Stimulated activated CD8-positive, alpha-beta memory T cell treated with anti-CD3 and anti-CD28 coated beads, Interleukin-12 subunit alpha, Interleukin-12 subunit beta, amount 100 ng/mL, for 4 hours (primary cell): ENCODE measurements at places on chromosomes 2 and 18.
A peak's percentile ranks its signal among the peaks of the same experiment; 100 is the strongest.

GRCh38 chr18:30113454-30113853, 929.1 kb downstream of the DSC3 start:
- DNase-seq: no peak

GRCh38 chr2:239767021-239767905, 257.9 kb downstream of the NDUFA10 start:
- DNase-seq: no peak

DNA sequence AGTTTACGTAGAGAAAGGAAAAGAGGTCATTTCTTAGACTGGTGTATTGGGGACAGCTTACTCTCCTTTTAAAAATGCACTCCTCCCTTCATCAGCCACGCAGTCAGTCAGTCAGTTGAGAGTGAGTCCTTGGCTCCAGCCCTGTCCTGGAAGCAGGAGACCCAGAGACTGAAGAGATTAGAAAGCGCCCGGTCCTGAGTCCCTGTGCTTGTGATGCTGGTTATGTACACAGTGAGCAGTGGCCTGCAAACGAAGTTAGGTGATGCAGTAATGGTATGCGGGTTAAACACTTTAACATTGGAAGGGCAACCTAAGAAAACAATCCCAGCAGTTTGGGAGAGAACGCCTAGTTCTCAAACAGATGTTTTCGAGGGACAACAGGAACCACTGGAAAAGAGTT, 6.3 kb upstream of the ASB1 start:
- DNase-seq: no peak

GRCh38 chr2:100921685-100922161, 80.4 kb upstream of the RPL31 start:
- no peak for DNase-seq

DNA sequence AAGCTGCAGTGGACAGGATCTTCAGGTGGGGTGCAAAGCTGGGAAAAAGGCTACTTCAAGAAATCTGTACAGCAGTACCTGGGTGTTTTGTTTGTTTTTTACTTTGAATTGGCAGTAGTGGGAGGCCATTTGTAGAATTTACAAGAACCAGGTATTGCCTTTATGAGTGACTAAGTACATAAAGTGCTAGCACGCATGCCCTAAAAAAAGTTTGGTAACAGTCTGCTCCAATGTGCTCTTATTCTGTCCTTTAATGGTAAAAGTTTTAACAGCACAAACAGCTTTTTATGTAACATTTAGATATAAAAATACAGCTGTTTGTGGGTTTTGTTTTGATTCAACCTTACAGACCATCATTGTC, 17.2 kb downstream of the REV1 start:
- no peak for DNase-seq

DNA sequence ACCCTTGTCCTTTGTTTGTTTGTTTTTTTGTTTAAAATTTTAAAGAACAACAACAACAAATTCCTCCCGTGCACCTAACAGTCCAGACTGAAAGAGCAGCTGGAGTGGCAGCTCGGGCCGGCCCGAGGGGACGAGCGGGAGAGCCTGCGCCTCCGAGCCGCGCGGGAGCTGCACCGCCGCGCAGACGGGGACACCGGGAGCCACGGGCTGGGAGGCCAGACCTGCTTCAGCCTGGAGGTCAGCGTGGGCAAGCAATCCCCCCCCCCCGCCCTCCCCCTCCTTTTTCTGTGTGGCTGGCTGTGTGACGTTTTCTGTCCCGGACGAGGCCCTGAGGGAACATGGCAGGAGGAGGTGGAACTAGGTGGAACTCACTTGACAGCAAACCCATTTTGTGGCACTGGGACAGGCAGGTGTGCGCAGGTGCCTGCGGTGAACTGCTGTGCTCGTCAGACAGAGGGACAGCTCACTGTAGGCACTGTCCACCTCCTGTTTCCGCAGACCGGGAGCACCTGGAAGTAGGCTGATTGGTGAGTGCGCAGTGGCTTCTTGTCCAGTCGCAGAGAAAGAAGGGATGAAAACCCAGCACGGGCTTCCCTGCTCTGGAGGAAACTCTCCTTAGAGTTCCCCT, 80.6 kb downstream of the MTCL1 start:
- DNase-seq: no peak

DNA sequence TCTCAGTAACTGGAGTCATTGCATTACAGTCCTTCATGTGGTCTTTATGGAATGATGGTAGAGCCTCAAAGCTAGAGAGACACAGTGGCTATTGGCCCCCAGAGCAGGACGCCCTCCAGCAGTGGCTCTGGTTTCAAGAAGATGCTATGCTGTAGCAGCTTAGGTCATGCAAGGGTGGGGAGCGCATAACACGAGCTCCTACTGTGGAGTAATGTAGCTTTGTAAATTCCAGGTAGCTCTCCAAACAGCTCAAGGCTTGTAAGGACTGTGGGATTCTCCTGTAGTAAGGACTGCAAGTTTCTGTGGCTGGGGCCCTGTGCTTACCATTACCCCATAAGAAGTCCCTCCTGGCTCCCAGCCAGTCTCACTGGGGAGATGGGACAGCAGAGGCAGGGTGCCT, 15.6 kb downstream of the APLF start:
- no peak for DNase-seq

DNA sequence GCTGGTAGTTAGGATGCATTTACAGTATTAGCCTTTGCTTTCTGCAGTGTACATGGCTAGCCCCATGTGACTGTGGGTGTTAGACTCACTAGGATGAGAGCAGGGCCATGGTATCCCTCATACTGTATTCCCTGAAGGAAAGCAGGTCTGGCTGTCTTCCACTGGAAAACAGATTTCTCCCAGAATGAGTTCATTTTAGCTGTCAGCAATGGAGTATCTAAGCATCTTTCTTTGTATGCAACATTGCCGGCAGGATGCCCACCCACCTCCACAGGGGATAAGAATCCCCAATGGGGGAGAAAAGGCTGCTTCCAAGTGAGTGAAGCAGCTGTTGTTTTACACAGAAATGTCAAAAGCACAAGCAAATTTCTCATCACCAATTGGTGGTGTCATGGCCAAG, 142.7 kb upstream of the KLHL14 start:
- DNase-seq: no peak

DNA sequence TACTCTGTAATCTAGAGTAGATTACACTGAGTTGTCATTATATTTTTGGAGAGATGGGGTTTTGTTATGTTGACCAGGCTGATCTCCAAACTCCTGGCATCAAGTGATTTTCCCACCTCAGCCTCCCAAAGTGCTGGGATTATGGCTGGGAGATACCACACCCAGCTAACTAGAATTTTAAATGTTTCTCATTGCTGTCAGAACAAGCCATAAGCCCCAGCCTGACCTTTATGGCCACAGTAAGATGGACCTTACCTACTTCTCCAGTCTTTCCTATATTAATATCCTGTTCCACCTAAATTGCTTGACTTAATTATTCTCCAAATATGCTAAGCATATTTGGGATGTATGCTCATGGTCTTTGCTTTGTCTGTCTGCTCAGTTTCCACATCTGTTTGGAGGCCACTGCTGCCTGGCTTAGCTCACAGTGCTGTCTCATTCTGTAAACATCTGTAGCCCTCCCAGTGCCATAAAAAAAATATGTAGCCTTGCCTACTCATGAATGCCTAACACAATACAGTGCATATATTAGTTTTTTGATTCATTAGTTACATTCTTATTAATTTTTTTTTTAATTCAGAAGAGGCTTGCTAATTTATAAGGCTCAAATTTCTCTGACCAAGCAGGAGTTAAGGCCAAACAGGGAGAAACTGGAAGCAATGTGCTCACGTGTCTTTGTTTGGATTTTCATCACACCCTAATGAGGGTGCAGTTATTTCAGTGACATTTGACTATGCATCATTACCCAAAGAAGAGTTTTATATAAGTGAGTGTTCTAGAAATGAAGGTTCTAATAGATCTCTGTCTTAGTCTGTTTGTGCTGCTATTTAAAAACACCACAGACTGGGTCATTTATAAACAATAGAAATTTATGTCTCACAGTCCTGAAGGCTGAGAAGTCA, 45.3 kb upstream of the PSME4 start:
- DNase-seq: no peak

- DNase-seq: peak; percentile 62
Observed at GRCh38 chr2:233100192-233100998, 40.3 kb downstream of the INPP5D start.

- no peak for DNase-seq
Observed at GRCh38 chr2:238407566-238407965, 19.2 kb upstream of the ASB1 start.

DNA sequence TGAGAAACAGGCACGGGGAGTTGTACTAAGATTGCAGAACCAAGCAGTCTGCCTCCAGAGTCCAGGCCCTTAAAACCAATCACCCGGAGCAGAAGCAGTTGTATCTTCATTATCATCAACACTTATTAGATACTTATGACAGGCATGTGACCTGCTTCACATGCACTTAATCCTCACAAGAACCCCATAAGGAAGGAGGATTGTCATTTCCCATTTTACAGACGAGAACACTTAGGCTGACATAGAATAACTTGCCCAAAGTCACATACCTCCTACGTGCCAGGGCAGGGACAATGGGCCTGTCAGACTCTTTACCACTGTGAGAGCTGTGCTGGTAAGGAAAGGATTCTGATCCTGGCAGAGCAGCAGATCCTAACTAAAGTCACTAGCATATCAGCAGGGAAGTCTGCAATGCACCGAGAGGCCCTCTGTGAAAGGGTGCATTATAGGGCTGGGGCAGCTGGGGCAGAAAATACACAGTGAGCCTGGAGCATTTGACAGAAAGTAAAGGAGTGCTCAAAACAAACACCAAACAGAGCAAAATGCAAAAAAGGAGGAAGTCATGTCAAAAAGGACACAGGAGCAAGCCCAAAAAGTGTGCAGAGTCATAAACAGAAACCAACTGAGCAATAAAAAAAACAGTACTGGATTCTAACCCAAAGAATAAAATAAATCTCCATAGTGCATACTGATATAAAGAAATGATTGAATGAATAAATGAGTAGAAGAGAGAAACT, 55.9 kb upstream of the SP3 start:
- no peak for DNase-seq

GRCh38 chr2:33168922-33169321, 222.2 kb downstream of the LTBP1 start:
- DNase-seq: no peak

DNA sequence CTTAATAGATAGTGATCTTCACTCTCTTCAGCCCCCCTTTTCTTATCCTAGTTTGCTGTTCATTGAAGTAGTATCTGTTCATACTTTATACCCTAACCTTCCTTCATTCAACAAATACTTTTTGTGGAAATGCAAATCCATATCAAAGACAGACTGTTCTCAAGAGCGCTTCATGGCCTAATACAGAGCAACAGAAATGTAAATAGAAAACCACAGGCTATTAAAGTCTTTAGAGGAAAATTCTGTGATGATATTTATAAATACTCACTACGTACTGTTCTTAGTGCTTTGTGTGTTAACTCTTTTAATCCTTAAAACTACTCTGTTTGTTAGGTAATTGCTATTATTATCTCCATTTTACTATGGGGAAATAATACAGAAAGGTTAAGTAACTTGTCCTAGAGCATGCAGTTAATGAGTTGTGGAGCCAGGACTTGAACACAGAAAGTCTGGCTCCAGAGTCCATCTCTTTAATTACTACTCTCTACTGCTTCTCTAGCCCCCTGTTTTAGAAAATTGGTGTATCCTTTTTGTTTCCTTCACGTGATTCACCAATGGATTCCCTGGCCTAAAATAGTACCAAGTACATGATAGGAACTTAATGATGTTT, 2.9 kb downstream of the MDH1 start:
- DNase-seq: no peak

- no peak for DNase-seq
Observed at GRCh38 chr2:102235491-102235890, 48.7 kb downstream of the IL1RL2 start.

GRCh38 chr2:65549257-65549627, 116.8 kb upstream of the SPRED2 start:
- no peak for DNase-seq

DNA sequence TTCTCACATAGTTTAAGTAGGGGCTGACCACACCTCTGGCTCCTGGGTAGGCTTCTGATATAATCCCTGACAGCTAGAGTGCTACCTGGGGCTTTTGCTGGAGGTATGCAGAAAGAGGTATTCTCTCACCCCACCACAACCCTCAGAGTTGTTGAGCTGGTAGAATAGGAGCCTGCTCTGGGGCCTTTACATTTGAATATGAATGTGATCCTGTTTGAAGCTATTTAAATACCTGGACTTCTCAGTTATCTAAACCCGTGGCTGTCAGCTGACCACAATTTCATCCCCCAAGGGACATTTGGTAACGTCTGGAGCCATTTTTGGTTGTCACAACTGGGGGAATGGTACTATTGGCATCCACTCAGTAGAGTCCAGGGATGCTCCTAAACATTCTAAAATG, 669.1 kb downstream of the SATB2 start:
- no peak for DNase-seq

- DNase-seq: no peak
Observed at GRCh38 chr2:101516823-101517690, 42.1 kb upstream of the RFX8 start.
